ENCODE measurements at places on chromosomes 1 and 21.

DNA sequence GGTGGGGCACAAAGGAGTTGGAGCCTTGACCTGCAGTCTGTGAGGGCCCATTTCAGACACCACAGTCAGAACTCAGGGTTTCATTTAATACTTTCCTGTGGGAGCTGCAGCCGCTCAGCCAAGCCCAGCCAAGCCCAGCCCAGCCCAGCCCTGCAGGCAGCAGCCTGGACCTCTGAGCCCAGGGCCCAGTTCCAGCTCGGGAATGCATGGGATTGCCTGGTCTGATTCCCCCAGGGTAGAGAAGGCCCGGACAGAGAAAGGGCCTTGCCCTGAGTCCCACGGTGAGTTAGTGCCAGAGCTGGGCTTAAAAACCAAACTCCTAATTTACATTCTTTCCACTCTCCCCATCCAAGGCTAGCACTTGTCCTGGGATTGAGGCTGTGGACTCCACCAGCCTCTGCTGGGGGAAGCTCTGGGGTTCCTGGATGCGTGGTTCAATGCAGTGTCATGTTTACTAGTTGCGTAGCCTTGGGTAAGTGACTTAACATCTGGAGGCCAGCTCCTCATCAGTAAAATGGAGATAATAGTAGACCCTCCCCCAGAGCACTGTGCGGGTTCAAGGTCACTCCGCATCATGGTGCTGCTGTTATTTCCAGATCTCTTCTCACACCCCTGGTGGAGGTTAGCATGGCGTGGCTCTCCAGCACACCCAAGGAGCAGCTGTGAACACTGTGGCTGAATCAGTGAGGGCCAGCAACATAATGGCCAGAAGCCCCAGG, 29.2 kb upstream of the PKP1 start:
- no peak for DNase-seq

DNA sequence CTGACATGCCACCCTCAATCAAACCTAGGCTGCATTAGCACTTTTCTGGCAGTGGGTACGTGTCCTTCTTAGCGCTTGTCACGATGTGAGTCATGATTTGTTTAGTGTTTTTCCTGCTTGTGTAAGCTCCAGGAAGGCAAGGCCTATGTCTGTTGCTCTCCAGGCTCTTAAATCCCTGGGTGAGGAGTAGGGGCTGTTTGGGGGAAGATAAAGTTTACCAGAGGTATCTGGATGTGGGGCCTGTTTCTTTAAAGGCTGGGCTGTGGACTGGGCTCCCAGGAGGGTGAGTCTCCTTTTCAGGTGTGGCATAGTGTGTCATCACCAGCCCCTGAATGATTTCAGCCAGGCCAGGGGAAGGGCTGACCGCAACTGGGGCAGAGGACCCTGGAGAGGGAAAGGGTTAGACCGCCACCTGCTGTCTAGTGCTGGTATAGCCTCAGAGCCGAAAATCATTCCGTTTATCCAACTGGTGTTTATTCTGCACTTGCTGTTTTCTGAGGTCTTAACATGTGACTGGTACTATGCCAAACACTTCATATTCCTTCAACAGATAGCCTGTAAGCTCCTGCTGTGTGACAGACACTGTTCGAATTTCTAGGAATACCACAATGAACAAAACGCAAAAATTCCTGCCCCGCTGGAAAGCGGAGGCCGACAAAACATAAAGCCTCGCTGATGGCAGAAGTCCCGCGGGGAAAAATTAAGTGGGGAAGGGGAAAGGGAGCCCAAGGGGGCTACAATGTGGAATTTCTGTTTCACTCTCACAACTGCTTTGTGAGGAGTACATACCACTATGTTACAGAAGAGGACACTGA, 9.7 kb downstream of the SERINC2 start:
- peak; percentile 71 for DNase-seq

- no peak for DNase-seq
These were observed 1.7 kb upstream of the CLDN14 start for GRCh38 chr21:36481639-36482038.

DNA sequence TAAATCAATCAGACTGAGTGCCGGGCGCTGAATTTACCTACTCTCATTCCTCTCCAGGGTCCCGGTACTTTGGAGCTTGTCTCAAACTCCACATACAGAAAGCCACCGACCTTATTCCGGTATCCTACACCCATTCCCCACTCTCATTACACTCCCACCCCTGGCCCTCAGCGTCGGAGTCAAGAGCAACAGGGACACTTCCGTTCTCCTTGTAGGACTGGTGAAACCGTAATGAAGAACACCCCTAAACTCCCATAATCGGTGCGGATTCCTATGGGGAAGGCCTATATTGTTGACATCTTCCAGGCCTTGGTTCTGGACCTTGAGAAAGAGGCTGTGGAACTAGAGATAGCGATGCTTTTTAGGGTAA, 798 bp downstream of the ZBED6 start:
- DNase-seq, result peak; percentile 17

All from activated T-cell treated with anti-CD3 and anti-CD28 coated beads for 48 hours (primary cell).